Stimulated activated CD8-positive, alpha-beta memory T cell treated with anti-CD3 and anti-CD28 coated beads, Interleukin-7, amount 100 ng/mL, for 24 hours (primary cell): ENCODE measurements at places on chromosomes 2 and 18.
A peak's percentile ranks its signal among the peaks of the same experiment; 100 is the strongest.

DNA sequence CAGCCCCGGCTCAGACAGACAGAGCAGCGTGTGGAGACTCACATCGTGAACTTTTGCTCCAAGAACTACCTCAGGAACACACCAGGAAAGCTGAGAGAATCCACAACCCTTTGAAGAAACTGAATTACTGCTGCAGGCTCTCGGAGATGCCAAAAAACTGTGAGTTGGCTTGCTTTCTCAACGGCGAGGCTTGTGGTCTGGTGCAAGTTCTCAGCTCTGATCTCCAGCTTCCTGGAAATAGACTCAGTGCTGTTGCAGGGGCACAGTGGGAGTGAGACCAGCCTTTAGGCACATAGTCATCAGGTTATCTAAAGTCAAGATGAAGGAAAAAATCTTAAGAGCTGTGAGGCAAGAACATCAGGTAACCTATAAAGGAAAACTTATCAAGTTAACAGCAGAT lies 273.7 kb upstream of the LRATD1 start:
- DNase-seq = no peak

GRCh38 chr2:149152469-149152953 lies 114.0 kb downstream of the LYPD6B start:
- no peak for DNase-seq

GRCh38 chr2:215613280-215613679 lies 177.4 kb upstream of the FN1 start:
- no peak for DNase-seq

DNA sequence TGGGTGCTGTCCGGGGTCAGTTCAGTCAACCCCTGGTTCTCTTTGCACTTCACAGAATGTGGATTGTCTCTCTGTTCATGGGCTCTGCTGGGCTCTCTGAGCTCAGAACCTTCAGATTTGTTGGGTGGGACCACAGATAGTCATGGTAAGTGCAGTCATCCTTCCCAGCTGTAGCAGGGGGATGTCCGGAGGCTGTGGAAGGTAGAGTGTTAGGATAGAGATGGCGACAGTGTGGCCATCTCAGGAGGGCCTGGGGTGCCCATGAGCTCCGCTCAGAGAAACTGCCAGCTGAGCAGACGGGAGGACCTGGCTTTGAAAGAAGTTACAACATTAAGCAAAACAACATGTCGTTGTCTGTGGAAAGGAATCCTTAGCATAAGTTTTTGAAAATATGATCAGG lies 149.8 kb downstream of the FAM210A start:
- DNase-seq = no peak

DNA sequence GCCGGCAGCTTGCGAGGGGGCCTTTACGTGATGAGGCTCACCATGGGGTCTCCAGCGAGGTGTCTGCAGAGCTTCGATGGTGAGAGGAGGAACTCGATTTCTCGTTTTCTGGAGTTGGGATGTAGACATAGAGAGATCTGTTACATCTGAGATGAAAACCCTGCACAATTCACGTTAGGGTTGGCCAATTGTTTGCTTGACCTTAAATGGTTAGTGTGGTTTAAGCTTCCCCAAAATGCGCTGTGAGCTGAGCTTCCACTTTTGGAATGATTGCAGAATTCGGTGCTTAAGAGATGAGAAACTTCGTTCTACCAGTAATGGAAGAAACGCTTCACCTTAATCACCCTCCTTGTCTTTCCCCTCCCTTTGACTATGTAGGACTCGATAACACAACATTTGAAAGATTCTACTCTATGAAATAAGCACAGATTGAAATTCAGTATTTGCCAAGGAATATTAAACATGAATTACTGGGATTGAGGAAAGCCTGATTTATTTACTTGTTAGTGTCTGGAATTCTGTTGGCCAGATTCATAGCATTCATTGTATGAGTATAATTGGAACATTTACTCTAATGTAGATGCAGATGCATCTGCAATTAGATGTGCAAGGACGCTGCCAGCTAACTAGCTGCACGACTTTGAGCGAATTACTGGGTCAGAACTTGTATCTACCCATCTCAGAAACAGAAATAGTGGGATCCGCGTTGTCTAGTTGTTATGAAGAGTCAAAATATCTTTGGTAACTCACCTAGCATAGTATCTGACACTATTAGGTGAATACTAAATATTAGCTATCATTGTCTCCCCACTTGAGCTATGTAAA lies 1.6 kb upstream of the KLF7 start:
- DNase-seq = no peak

DNA sequence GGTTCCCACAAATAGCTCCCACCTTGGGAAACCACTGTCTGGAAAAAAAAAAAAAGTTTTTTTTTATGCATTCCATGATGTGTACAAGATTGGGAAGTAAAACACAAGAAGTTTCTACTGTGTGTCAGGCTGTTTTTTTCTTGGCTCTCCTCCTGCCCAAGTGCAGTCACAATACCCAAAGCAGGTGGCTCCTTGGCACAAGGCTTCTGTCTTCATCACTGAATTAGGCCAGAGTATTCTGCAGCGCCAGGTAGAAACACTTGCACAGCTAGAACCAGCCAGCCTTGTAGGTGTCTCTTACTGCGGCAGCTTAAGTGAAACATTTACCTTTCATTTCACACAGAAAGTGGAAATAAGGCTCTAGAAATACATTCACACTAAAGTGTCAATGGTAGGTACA lies 23.8 kb upstream of the MAL start:
- DNase-seq = no peak

DNA sequence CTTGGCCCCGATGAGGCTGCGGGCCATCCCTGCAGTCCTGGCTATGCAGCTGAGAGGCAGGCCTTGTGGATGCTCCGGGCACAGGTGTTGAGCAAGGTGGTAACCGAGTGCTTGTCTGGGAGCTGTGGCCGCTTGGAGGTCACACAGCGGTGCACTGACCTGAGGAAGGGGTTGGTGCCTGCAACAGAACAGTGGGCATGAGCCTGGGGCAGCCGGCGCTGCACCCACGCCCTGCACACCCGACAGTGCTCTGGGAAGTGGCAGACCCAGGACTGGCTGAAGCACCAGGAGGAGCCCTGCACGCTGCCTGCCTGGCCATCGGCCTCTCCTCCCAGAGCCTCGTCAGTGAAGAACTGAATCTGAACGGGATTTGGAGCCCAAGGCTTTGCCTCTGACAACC lies 8.2 kb upstream of the POTEE start:
- no peak for DNase-seq

DNA sequence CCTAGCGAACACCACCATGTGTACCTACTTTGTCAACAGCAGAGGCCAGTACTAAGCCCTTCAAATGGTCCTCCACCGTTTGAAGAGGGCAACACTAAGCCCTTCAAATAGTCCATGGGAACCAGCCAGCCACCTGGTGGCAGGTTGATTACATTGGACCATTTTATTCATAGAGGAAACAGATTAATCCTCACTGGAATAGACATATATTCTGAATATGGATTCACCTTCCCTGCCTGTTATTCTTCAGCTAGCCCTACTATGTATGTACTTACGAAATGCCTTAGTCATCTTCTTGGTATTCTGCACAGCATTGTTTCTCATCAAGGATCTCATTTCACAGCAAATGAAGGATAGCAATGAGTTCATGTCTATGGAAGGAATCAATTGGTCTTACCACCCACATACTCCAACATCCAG lies 10.0 kb upstream of the ZNF396 start:
- DNase-seq = no peak

GRCh38 chr2:3423492-3424170 lies 44.1 kb downstream of the TRAPPC12 start:
- DNase-seq = peak; percentile 71

DNA sequence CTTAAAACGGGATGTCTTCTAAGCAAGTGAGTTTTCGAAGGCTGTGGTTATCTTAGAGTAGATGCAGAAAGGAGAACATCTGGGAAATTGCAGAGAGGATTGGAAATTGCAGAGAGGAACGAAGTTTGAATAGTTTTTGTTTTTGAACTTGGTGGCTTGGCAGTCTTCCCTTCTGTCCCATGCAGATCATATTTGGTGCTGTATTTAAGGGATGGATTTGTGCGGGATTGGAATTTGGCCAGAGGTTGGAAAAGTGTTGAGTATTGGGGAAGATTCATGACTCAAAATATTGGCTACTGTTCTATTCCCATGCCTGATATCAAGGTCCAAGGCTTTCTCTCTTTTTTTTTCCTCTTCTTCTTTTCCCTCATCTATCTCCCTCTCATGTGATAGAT lies 18.2 kb downstream of the PTPRM start:
- DNase-seq = no peak

DNA sequence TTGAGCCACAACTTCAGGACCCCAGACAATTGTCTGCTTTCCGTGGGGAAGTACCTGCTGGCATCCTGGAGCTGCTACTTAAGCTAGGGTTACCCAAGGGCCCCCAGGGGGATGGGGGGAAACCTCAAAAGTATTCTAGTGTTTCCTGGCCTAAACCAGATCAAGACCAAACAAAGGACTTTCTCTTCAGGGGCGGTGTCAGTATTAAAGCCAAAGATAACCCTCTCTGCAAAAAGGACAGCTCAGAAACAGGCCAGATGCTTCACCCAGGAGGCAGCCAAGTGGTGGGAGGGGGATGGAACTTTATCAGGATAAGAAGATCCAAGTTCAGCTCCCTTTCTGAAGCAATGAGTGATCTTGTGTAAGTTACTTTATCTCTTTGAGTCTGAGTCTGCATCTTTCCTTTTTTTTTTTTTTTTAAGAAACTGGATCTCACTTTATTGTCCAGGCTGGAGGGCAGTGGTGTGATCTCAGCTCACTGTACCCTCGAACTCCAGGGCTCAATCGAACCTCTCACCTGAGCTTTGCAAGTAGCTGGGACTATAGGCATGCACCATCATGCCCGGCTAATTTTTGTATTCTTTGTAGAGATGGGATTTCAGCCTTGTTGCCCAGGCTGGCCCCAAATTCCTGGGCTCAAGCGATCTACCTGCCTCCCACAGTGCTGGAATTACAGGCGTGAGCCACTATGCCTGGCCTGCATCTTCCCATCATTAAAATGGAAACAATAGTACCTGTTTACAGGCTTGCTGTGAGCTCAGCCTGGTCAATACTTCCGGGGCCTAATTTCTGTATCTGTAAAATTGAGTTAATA lies 151.8 kb upstream of the PTPRM start:
- DNase-seq = no peak

DNA sequence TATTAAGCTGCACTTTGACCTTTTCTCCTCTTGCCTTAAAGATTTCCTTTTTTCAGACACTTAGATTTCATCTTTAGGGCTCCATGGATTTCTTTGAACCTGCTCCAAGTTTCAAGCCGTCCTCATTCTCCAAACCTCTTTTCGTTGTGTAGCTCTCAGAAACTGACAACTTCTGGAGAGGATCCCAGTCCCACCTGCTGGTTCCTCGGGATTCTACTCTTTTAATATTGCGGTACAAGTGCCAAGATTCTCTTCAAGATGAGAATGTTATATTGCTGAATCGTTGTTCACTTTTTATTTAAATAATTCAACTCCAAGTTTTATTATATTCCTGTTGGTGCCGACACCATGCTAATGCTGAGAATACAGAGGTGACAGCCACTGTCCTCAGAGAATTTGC lies 141.1 kb downstream of the CDH20 start:
- no peak for DNase-seq
